ENCODE measurements at places on chromosomes 3 and 15.

GRCh38 chr3:39750712-39751111 lies 58.7 kb upstream of the MYRIP start:
- no peak for DNase-seq

GRCh38 chr3:107962946-107963345 lies 127.9 kb downstream of the CD47 start:
- no peak for DNase-seq

- no peak for DNase-seq
Measured at GRCh38 chr3:123331651-123332050, 117.2 kb downstream of the ADCY5 start.

DNA sequence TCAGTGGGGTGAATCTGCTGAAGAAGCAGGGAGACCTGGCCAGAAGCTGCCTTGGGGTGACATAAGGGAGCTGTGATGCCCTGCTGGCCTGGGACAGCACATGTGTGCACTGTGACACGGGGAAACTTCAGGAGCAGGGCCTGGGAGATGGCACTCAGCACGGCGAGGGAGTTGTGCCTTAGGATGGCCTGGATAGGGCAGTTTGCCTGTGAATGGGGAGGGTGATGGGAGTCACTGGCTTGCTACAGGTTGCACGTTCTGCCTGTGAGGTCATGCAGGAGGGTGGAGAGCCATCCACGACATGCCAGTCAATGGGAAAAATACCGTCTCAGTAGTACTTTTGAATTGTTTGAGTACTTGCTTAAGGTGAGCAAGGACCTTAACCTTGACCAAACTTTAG lies 76.8 kb upstream of the UBE3A start:
- DNase-seq, result no peak

DNA sequence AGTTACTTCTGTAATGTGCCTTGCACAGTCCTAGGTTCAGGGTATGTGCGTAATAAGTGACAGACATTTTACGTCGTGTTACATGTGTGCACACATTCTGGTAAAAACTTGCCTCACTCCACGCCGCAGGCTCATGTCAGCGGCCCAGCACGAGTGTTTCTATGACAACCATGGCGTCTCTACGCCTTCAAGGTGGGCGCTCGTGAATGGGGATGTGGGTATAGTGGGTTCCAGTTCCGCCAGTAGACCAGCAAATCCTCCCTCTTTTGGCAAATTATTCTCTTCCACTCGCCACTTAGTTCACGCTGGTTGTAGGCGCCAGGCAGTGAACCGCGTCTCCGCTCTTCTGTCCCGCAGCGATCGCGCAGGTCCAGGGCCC lies 40.3 kb downstream of the CHST14 start:
- peak; percentile 11 for DNase-seq

DNA sequence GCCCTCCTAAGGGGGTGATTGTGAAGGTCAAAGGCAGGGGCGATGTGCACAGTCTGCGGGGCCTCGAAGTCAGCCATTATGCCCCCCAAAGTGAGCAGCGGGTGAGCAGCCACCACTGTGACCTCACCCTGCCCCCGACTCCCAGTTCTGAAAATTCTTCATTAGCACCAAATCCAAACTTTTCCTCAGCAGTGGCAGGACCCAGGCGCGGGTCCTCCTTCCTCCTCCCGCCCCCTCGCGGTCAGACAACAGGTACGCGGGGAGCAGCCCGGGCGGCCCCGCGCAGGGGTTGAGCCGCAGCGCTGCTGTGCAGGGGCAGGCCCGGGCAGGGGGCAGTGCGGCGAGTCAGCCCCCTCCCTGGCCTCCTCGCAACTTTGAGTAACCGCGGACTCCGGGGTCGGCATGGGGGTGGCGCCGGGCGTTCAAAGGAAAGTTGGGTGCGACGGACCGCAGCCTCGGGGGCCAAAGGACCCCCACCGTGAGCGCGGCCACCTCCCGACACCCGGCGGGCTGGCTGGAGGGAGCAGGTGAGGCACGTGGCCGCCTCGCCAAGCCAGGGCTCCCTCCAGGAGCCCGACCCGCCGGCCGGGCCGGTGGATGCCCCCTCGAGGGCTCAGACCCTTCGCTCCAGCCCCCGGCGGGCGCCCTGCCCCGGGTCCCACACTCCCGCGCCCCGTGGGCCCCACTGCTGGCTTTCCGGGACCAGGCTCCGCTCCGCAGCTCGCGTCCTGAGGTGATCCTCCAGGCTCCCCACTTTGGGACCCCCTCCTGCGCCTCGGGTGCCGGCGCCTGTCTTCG lies 49.4 kb upstream of the CCDC174 start:
- no peak for DNase-seq

DNA sequence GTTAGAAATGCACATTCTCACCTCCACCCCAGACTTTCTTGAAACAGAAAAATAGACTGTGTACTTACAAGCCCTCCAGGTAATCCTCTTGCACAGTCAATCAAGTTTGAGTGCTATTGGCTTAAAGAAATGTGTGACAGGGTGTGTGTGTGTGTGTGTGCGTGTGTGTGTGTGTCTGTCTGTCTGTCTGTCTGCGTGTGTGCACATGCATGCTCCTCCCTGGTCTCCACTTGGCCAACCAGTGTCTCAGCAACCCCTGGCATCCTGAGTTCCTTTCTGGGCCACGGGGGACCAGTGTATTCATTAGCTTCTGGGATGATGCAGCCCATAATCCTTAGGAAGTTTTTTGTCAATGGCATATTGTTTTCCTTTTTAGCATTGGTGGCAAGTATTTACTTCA lies 128.8 kb upstream of the IL12A start:
- DNase-seq, result no peak

All from left kidney (tissue), 8 donors.